ENCODE measurements at places on chromosomes 4 and X.

DNA sequence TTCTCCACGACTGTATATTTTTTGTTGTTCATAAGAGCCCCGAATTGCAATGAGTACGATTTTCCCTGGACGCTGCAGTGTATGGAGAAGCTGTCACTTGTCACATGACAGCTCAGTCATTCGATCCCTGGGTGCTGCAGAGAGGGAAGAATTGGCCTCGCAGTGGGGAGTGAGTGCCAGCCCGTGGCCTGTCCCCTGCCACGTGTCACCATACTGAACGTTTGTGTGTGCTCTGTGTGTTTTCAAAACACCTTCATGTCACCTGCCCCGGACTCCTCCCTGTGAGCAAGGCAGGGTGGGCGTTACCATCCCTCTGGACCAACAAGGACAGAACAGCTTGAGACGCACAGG is 77.9 kb downstream of the TBL1X start:
- no peak for DNase-seq

DNA sequence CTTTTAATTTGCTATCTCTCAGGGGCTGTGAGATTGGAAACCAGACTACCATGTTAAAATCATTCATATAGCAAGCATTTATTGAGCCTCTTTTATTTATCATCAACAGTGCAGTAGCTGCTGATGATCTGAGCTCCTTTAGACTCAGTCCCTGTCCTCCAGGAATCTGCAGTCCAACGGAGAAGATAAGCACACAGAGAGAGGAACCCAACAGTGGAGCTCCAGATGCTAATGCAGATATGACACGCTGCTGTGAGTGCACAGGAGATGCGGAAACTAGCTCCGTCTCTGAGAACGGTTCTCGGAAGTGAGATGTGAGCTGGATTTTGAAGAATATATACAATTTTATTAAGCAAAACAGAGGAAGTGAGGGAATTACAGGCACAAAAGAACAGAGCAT is 35.4 kb downstream of the DCHS2 start:
- DNase-seq, result no peak

- DNase-seq, result no peak
Observed at GRCh38 chr4:94342694-94343093, at the start of gene HPGDS. Gene HPGDS (minus strand): TSS chr4:94342836. CDS start chr4:94334629, 8,207 bp downstream.

- no peak for DNase-seq
Observed at GRCh38 chr4:52822972-52823701, 39.0 kb upstream of the RASL11B start.

DNA sequence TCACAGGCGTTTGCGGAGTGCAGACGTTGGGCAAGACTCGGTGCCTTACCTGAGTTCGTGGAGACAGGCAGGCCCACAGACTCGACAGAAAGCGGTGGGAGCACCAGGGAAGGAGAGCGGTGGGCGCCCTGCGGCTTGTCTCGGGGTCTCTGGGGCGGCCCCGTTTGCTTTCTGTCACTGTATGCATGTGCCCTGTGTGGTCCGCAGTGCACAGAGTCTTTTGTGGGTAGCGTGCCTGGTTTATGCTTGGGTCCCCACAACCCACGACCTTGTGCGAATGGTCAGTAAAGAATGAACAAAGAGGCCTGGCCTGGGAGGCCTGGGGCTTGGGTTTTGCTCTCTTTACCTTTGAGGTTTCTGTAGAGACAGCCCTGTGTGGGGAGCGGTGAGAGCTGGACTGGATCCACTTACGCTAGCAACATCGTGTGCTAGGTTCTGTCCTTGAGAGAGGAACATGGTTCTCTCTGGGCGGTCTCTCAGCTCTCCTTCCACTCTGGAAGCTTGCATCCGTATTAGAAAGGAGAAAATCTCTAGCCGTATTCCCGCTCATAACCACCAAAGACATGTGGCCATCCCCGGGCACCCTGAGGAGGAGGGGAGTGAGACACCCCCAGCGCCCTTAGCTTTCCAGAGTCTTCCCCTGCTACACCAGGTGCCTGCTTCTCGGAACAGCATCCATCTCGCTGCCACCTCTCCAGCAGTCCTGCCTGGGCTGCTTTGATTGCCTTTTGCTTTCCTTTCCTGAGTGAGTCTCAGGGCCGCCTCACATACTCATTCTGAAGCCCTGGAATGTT is 1.2 kb downstream of the TADA2B start:
- DNase-seq, result no peak

- DNase-seq, result no peak
Observed at GRCh38 chr4:20944961-20945360, 244.7 kb downstream of the PACRGL start.

- no peak for DNase-seq
Observed at GRCh38 chr4:13641084-13641483, 13.6 kb upstream of the BOD1L1 start.

DNA sequence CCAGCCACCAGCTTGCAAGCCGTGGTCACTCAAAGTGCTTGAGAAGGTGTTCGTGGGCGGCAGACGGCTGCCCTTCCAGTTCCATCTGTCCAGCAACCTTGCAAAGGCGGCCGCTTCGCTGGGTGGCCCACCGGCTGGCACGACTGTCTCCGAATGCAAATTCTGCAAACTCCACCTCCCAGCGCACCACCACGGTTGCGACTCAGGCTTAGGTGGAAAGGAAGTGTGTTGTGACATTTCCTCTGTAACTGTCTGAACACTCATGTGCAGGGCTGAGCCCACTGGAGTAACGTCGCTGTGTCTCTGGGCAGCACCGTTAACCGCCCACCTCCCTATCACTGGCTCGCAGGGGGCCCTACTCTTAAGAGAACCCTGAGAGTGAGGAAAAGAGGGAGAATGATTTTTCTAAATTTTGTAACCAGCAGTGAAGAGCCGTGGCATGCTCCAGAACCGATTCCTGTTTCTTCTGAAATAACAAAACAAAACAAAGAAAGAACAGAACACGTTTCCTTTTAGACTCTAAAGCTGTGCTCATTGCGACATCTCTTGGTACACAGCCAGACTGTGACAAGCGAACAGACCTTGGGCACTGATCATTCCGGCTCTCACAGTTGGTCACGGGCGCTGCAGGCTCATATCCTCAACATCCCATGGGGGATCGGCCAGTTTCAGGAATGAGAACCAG is at the start of gene P2RY8:
Gene P2RY8, minus strand, starts transcription at position 155 of the 685 bp plus-strand sequence. CDS start 70,627 bp downstream, outside the sequence.
- no peak for DNase-seq

DNA sequence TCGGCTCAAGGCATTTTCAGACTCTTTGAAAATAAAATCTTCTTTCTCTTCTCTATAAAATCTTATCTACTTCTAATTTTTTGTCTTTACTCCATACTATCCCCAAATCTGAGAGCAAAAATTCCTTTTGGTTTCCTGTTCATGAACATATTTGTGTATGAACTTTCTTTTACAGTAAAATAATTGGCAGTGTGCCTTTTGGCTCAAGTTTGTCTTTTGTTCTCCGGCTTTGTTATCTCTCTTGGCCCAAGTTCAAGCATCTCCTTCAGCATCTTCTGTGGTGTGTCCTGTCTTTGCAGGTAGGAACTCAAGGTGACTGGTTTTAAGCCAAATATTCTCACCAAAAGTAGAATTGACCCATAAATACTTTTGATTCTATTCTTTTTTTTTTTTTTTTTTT is 276.6 kb upstream of the FAT1 start:
- DNase-seq, result no peak

GRCh38 chr4:110332483-110332882 is 134.1 kb upstream of the ELOVL6 start:
- no peak for DNase-seq

- no peak for DNase-seq
Observed at GRCh38 chrX:111881715-111882114, 5.7 kb downstream of the TRPC5OS start.

DNA sequence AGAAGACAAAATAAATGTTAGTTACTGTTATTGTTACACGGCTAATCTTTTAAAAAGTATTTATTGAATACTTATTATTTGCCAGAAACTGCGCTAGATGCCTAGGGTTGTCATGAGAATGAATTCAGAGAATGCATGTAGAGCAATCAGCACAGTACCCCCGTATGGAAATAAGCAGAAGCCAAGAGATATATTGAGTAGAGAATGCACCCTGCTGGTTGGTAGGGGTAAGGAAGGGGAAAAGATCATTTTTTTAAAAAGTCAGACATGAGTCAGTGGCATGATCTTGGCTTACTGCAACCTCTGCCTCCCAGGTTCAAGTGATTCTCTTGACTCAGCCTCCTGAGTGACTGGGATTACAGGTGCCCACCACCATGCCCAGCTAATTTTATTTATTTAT is 13.1 kb upstream of the DRP2 start:
- no peak for DNase-seq

DNA sequence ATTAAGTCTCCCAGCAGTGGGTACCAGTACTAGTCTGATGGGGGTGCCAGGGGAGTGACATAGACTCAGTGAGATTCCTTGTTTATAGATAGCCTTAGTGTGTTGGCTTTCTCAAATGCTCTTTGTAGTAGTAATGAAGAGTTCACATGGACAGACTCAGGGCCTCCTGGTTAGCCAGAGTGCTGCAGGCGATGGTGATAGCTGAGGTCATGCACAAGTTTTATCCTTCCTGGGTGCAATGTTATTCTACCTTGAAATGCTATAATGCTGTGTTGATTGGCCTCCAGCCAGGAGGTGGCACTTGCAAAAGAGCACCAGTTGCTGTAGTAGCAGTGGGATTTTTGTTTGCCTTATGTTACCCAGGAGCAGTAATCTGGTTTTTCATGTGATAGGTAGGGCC is 35.5 kb upstream of the ADH4 start:
- no peak for DNase-seq

GRCh38 chrX:8726031-8726652 is 5.8 kb downstream of the ANOS1 start:
- no peak for DNase-seq

GRCh38 chrX:107628662-107629539 is 591 bp downstream of the PRPS1 start:
- DNase-seq, result peak; percentile 63

DNA sequence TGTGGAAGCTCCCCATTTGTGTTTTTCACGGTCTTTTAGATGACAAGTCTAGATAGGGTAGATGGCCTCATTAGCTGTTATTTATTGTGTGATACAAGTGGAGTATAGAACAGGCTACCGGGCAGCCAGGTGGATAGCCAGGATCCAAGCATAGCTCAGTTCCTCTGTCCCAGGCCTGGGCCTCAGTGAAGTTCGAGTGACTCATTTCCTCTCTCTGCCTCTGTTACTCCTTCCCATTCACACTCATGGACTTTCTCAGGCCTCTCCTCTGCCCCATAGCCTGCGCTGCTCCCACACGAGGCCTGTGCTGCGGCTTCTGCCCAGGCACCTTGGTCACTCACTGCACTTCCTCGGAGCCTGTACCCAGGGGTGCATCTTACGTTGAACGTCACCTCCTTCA is 54.5 kb downstream of the TENM3 start:
- DNase-seq, result no peak

DNA sequence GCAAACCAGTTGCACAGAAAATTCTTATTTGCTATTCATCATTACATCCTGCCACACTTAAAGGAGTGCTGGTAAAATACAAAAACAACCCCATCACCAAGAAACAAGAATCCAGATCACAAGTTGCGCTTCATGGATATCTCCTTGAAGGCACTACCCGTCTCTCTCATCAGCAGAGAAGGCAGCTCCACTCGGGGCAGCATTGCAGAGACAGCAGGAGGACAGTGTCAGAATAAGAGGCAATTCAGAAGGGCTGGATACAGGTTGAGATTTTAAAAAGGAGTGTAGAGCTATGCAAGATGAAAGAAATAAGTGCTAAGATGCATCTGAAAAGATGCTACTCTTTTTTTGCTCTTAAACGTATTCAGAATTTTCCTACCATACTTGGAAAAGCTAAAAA is 71.4 kb downstream of the LDB2 start:
- DNase-seq, result no peak

DNA sequence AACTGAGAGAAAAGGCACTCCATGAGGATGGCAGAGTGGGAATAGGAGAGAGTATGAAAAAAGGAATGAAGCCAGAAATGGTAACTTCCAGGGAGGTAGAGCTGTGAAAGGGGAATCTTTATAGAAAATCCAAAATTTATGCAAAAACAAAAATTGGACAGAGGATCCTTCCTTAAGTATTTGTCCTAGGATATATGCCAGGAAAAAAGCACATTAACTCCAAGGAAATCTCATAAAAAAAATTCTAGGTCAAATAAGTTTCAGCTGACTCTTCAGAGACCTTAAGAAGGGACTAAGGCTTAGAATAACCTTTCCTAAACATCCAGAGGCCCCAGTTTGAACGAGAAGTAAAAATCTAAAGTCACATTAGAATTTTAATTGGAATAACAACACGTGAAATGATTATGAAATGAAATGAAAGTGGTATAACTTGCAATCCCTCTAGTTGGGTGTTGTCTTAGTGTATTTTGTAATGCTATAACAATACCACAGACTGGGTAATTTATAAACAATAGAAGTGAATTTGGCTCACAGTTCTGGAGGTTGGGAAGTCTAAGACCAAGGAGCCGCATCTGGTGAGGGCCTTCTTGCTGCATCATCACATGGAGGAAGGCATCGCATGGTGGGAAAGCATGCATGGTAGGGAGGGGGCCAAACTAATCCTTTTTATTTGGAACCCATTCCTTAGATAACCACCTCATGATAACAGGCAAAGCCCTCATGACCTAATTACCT is 145.4 kb upstream of the RXFP1 start:
- no peak for DNase-seq

- no peak for DNase-seq
Observed at GRCh38 chr4:56630876-56631666, 50.0 kb downstream of the HOPX start.

GRCh38 chr4:13244444-13244843 is 239.7 kb downstream of the RAB28 start:
- DNase-seq, result no peak

DNA sequence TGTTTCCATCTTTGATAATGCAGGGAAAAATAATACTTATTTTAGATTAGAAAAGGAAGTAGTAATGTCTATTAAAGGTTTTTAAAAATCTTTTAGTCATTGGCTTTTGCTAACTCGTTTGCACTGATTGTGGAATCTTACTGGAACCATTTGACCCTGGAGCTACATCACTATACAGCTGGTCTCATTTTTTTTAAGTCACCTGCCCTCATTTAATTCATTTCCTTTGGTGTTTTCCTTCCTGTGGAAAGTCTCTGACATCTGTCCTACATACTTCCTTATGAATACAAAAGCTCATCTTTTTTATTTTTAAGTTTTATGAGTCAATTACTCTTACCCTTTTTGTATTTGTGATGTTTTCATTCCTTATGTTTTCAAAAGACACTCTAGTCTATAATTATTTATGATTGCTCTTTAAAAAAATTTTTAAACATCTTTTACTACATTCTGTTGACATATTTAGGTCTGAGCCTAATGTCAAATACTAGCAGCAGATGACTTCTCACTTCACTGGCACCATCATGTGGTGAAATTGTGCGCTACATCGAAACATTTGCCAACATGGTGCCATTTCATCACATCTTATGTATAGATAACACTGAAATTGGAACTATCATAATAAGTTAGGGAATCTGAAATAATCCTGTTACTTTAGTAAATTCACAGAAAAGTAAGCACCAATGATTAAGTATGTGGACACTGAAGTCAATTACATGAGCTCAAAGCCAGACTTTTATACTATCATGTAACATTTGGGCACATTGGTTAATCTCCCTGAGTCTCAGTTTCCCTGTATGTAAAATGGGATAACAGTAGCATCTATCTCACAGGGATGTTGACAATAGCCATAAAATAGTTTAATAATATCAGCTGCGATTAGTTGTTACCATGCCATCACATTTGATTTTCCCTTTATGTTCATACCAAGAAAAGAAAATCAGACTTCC is 9.4 kb upstream of the MMAA start:
- DNase-seq, result peak; percentile 49

All from ecto neural progenitor cell (in vitro differentiated cells).